ENCODE measurements at places on chromosomes 7 and 10.
A peak's percentile ranks its signal among the peaks of the same experiment; 100 is the strongest.

- DNase-seq, result no peak
Measured at GRCh38 chr7:1691601-1692514, 21.8 kb downstream of the ELFN1 start.

GRCh38 chr10:53162856-53163255 lies 390.3 kb upstream of the MBL2 start:
- no peak for DNase-seq

GRCh38 chr7:16921644-16922257 lies 40.0 kb upstream of the AGR3 start:
- no peak for DNase-seq

- peak; percentile 55 for DNase-seq
Measured at GRCh38 chr10:90945491-90946070, 24.7 kb upstream of the ANKRD1 start.

- DNase-seq, result no peak
Measured at GRCh38 chr10:14555807-14556206, 218.9 kb downstream of the FAM107B start.

GRCh38 chr7:109763611-109764010 lies 1193.9 kb downstream of the DNAJB9 start:
- DNase-seq, result no peak

DNA sequence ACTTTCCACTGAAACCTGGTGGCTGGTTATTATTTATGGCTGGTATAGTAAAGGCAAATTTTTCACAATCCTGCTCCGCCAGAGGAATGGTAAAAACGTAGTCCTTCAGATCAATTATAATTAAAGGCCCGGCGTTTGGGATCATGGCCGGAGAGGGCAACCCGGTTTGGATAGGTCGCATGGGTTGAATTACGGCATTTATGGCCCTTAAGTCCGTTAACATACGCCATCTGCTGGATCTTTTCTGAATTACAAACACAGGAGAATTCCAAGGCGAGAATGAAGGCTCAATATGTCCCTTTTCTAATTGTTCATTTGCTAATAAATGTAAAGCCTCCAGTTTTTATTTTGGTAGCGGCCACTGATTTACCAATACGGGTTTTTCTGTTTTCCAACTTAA lies 11.3 kb upstream of the TAS2R3 start:
- no peak for DNase-seq

DNA sequence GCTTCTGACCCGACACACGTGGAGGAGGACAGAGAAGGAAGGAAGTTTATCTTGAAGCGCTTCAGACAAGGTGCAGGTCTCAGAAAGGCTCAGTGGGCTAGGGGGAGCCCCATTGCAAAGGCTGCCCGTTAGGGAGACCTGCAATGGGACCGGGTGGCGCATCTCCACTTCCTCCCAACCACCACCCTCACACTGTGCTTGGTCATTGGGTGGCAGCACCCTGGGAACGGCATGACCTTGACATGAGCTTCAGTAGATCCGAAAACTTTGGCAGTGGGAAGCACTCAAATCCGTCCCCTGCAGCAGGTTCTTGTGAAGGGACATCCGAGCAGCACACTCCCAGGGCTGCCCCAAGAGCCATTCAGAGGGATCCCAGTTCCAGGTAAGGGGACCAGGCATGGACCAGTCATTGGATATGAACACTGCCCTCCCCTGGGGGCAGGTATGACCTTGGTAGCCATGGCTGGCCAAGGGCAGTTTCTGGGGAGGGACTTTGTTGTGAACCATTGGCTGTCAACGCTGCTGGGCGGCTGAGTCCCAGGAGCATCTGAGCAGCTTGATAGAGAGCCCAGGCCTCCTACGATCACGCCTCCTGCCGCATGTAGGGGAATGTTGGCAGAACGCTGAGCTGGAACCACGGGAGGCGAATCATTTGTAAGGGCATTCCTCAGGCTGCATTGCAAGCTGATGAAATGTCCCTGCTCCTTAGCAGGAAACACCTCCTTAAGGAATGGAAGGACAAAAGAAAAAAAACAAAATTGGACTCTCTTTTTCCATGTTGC lies 31.7 kb downstream of the GALNTL5 start:
- DNase-seq, result peak; percentile 21

DNA sequence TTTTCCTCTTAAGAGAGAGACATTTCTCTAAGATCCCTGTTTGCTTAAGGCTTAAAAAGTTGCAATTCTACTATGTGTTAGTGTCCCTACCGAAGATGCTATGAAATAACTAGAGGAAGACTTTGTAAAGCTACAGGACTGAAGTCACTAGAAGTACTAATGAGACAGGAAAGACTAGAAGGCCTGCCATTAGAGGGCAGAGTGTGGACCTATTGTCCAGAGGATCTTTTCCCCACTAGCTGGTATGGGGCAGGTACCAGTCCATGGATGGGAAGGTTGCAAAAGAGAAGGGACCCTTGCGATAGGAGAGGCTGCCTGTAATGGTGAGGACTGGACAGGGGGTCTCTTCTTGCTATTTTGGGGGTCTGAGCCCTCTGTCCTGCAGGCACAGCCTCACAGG lies 178.1 kb downstream of the TMEM178B start:
- DNase-seq, result no peak

- DNase-seq, result no peak
Measured at GRCh38 chr10:29117781-29118180, 171.1 kb upstream of the LYZL1 start.

GRCh38 chr10:97585439-97585811 lies 1.2 kb downstream of the HOGA1 start:
- DNase-seq, result no peak

DNA sequence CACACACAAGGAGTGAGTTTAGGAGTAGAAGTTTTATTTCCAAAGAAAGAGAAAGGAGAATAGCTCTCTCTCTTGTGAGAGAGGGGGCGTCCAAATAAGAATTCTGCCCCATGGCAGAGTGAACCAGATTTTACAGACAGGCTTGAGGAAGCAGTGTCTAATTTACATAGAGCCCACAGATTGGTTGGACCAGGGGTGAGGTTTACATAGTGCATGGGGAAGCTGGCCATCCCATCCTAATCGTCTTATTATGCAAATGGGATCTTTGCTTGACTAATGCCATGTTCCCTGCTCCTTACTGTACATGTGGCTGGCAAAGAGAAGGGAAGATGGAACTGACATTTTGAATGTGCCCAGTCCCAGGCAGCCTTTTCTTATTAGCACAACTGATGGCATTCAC lies 60.0 kb upstream of the ACSM6 start:
- no peak for DNase-seq

GRCh38 chr10:12960941-12961340 lies 40.6 kb downstream of the CCDC3 start:
- DNase-seq, result no peak

- no peak for DNase-seq
Measured at GRCh38 chr10:48789486-48790456, 105.1 kb downstream of the WDFY4 start.

GRCh38 chr7:118312966-118313365 lies 88.5 kb downstream of the ANKRD7 start:
- peak; percentile 16 for DNase-seq

DNA sequence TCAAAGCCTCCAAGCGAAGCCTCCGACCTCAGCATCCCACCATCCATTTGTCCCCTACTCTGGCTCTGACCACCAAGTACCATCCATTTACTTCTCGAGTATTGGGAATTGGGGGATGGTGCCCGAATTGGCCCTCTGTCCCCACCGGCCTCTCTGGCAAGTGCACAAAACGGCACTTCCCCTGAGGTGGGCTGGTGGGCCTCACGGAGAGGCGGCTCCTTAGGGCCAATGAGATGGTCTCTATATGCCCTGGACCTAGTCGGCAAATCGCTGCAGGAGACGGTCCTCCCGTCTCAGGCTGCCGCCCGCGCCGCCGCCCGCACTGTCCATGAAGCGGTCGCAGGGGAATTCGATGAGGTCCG lies 2.8 kb downstream of the TRIL start:
- no peak for DNase-seq

DNA sequence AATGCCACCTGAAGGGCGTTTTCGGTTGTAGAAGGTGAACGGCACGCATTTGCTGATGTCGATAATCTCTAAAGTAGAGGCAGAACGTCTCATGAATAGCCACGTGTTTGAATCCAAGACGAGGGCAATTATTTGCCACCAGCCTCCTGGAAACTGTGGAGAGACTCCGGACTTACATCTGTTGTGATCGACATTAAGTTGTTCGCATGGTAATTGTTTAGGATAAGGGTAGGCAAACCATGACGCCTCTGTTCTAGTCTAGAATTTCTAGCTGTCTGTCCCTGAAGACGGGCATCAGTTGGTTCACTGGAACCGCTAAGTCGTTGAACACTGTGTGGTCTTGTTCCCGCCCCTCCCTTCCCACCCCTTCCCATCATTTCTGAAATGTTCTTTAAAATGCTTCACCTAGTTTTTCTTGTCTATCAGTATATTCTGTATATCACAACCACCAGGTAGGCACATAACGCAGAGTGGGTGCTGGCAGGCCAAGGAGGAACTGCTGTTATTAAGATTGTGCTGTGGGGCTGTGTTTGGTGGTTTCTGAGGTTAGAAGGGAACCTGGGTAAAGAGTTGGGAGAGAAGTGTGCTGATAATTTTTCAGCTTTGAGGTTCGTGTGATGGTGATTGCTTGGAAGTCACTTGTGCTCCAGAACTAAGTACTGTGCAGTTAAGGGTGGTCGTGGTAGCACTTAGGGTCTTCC lies 1.2 kb downstream of the UBE3C start:
- DNase-seq, result no peak

DNA sequence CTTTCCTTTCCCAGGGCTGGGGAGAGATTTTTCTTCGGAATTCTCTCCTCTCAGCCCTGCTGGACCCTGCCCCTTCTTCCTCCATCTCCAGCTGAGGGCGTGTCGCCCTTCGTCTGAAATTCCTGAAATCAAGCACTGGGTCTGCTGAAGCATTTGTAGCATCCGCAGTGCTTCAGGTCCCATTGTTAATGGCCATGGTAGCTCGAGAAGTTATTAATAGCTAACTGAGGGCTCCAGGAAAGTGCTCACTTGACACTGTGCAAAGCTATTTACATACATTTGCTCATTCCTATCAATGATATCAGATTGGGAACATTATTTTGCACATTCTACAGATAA lies 515 bp downstream of the FAM149B1 start:
- no peak for DNase-seq

DNA sequence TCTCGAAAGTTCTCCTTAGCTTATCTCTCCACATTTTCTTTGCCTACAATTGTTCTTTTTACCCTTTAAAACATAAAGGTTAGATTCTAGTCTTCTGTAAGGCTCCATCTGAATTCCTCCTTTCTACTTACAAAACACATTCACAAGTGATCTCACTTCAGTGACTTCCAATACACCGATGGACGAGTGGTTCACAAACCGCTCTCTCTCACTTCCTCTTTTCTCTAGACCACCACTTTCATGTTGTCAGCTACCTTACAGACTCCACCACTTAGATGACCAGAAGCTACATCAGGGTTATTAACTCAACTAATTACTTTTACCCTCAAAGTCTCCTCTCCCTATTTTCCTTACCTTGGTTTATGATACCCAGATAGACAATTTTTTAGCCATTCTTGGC lies 11.8 kb downstream of the MET start:
- no peak for DNase-seq
